ENCODE measurements at places on chromosomes 2 and 18.

GRCh38 chr2:235300368-235301201 is 193.3 kb upstream of the AGAP1 start:
- no peak for DNase-seq

DNA sequence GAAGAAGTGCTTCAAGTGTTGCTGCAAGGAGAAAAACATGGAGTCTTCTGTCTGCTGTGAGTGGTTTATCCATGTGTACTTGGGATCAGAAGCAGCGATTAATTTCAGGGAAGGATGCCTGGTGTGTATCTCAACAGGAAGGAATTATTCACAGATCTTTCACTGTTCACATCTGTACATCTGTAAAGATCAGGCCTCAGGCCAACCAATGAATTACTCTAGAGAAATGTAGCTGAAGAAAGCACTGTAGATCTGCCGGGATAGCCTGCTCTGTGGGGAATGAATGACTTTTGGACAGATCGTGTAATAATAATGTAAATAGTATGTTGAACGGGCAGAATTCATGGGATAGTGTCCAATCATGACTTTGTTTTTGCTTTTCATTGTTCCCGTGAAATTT is 54.0 kb upstream of the SPP2 start:
- no peak for DNase-seq

DNA sequence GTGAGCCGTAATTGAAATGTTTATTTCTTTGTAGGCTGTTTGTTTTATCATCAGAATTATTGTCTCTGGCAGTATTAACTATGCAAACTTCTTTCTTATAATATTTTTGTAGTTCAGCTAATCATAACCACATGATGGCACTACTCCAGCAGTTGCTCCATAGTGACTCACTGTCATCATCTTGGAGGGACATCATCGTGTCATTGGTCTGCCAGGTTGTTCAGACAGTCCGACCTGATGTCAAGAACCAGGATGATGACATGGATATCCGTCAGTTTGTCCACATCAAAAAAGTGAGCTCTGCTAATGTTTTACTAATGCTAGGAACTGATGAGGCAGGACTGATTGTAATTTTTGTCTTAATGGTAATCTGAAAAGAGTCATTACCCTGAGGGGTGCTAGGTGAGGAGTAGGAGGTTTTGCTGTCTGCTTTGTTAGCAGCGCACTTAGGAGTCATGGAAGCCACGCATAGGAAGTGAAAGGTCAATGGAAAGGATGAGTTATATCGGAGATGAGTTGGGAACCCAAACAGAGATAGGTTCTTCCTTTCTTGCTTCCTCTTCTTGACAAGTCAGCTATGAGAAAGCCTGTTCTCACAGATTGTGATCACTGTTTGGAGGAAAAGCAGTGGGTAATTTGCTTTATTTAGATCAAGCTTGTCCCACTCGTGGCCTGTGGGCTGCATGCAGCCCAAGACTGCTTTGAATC is 49.2 kb downstream of the PIKFYVE start:
- DNase-seq: no peak

GRCh38 chr2:66137606-66138130 is 297.3 kb upstream of the MEIS1 start:
- no peak for DNase-seq

DNA sequence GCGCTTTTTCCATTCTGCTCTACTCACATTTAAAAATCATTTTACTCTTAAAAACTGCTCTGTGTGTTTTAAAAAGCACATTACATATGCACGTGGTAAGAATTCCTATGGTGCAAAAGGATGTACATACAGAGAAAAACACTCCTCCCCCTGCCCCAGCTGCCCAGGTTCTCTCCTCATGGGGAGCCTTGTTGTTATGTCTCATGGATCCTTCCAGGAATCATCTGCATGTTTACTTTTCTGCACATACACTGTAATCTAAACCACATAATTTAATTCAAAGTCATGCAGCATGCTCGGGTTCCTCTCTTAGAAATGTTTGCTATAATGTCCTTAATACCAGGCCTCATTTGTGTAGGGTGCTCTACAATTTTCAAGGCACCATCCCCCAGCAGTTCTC is 243.3 kb downstream of the LOXHD1 start:
- no peak for DNase-seq
